Activated CD8-positive, alpha-beta memory T cell treated with anti-CD3 and anti-CD28 coated beads for 24 hours (primary cell): ENCODE measurements at places on chromosomes 1 and 21.
A peak's percentile ranks its signal among the peaks of the same experiment; 100 is the strongest.

- DNase-seq, result no peak
These were observed 380.5 kb upstream of the CAMK1G start for GRCh38 chr1:209202830-209203532.

DNA sequence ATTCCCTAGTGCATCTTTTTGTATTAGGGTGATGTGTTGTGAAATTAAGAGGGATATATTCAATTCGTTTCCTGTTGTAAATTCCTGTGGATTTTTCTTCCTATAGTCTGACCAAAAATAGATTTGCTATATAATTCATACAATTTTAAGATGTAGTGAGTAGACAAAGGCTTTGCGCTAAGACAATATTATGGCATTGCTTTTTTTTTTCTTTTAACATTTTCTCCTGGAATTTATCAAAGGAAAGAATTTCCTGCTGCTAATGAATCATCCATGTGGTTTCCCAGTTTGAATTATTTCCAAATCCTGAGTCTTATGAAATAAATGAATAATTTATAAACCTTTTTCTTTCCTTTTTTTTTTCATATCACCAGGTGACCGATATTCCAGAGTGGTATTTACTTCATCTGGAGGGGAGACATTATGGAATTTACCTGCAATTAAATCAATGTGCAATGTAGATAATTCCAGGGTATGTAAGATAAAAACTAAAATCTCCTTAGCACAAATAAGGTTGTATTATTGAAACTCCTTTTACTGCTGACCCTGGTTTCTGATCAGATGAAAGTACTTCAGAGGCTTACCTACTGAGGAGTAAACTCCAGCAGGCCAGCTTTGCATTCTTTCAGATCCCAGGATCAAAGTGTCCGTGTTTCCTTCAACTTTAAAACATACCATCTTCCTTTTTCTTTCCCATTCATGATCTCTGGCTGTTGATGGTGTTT lies 148.4 kb downstream of the TLR5 start:
- DNase-seq, result no peak

- no peak for DNase-seq
These were observed 66.1 kb downstream of the GPATCH2 start for GRCh38 chr1:217564833-217565232.

- DNase-seq, result no peak
These were observed 10.0 kb downstream of the TTF2 start for GRCh38 chr1:117070124-117070523.

DNA sequence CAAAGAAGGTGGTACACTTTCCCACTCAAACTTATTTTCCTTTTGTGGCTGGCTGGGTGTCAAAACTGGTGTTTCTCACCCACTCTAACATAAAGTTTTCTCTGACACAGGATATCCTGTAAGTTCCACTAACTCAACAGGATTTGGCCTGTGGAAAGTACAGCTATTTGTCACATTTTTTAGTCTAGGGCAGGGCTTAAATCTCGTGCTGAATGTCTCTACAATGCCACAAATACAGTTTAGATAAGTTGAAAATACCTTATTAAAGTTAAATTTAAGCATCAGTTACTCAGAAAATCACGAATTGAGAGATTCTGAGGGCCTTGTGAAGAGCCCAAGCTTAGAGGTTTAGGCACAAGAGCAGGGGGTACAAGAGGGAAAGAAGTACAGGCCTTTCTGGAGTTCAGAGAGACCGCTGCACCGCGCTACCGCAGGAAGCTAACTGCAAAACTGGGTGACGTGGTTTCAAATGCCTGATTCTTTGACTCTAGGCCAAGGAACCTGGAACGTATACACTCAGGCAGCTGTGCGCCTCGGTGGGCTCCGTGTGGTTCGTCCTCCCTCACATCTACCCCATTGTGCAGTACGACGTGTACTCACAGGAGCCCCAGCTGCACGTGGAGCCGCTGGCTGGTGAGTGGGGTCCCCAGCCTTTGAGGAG lies 23.4 kb upstream of the PWP2 start:
- DNase-seq, result peak; percentile 80

DNA sequence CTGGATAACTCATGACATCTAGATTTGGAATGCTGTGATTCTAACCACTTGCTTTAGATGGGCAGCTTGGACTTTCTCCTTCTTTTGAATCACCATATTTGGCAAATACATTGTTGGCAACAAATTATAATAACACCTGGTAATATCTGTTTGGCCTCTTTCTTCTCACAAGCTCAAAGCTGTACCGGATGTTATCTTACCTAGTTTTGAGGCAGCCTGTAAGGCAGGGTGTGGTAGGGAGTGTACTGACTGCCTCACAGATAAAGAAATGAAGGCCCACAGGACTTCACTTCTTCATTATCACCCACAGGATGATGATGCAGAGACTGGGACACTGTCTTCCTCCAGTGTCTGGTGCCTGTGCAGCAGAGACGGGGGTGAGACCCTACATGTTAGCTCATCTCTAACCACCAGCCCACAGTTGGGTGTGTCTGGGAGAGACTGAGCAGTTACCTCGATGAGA lies 28.5 kb downstream of the TUFT1 start:
- DNase-seq, result no peak

DNA sequence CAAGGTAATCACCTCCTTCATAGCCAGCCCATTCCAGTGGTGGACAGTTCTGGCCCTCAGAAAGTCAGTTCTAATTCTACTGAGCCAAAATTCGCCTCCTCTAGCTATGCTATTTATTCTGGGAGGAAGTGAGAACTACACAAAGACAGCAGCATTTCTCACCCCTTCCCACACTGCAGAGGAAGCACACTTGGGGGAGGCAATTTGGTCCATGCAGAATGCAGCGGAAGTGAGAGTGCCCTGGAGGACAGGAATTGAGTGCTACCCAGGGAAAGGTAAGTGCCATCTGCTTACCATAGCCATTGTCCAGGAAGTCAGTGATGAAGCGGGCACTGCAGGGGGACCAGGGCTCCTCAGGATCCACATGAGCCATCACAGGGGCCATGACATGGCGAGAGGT lies 3.7 kb downstream of the ADAMTS4 start:
- no peak for DNase-seq

DNA sequence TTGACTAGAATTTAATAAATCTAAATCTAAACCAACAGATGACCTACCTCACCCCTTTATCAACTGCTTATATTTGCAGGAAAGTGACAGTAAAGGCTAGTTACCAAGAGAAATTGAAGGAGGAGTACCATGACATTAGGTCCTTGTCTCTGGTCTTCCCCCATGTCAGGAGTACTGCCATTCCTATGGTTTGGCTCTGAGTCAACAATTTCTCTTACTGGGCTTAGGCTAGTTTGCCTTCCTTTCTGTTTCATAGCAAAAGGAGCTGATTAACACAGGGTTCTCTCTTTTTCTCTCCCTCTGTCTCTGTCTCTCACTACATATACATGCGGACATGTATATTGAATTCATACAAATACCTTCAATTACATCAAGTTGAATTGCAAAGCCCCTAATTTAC lies 579.9 kb downstream of the DPYD start:
- no peak for DNase-seq

DNA sequence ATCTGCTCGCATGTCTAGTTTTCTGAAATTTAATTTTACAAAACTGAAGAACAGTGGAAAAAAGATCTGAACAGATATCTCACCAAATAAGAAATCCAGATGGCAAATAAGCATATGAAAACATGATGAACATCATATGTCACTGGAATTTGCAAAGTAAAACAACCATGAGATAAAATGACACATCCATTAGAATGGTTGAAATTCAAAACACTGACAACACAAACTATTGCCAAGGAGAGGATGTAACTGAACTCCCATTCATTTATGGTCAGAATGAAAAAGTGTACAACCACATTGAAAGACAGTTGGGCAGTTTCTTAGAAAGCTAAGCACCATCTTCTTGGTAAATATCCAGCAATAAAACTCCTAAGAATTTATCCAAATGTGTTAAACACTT lies 312.7 kb upstream of the NCAM2 start:
- DNase-seq, result no peak

GRCh38 chr1:81410351-81410750 lies 390.4 kb upstream of the ADGRL2 start:
- DNase-seq, result no peak

GRCh38 chr1:228314658-228315483 lies 91.8 kb downstream of the TRIM11 start:
- DNase-seq, result no peak

- DNase-seq, result no peak
These were observed 122.5 kb downstream of the KIF26B start for GRCh38 chr1:245277276-245277675.

DNA sequence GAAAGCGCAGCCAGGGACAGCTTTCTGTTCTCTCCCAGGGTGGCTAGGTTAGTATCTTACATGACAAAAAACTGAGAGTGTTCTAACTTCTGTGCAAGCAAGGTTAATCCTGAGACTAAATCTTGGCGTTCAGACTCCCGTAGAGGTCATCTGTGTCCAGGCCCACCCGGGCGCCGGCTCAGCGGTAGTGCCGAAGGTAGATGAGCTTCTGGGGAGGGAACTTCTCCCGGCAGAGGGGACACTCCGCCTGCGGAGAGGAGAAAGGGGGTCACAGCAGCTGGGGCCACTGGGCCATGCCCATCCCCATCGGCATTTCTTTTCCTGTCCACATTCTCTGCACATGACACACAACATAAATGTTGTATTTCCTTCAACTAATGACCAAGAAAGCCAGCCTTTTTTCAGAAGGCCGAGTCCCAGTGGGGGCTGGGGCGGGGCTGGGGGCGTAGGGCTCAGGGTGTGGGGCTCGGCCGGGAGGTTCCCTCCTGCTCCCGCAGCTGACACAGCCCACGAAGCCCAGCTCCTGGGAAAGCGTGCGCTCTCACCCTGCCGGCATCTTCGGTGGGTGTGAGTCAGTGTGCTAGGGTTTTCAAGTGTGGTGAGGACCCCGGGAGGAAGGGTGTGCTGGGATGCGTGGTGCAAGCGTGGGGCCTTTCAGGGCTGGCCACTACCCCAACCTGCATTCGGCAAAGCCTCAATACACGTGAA lies 6.6 kb downstream of the PEX10 start:
- no peak for DNase-seq

DNA sequence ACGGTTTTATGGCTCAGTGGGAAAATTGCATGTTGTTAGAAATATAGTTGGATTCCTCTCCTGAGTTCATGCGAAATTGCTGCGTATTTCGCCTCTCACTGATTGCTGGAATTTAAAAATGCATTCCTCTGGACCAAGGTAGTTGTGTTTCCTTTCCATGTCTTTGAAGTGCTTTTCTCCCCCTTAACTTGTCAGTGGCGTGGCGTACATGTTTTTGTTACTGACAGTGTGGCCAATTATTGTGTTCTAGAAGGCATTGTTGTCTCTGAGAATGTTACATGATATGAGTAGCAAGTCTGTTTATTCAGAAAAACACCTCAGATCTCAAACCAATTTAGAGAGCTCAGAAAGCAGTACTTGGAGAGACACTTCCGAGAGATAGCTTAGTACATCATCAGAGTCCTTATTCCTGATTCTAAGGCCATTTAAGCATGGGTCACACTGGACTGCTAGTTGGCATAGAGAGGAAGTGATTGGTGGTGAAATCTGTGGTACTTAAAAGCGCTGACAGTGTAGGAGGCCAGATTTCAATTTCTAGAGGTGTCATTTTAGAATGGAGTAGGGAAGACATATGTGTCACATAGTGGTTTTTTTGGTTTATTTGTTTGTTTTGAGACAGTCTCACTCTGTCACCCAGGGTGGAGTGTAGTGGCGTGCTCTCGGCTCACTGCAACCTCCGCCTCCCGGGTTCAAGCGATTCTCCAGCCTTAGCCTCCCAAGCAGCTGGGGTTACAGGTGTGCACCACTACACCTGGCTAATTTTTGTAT lies 184.4 kb downstream of the RYR2 start:
- no peak for DNase-seq

DNA sequence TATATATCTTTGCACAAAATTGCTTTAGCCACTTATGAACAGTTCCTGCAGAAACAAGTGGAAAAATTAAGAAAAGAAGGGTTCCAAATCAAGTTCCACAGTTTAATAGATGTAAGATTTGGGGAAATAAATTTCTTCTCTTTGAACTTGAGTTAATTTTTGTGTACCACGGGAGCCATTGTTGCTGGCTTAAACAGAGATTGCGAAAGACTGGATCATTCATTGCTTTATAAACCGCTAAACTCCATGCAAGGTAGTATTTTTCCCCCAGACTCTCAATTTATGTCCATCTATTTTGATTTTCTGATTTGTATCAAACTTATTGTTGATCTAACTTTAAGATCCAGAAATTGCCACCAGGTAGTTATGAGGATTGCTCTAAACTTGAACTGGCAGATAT lies 246.1 kb upstream of the ADGRL4 start:
- no peak for DNase-seq

- no peak for DNase-seq
These were observed 44.6 kb upstream of the C1orf174 start for GRCh38 chr1:3944578-3945125.

- no peak for DNase-seq
These were observed 15.2 kb downstream of the C21orf58 start for GRCh38 chr21:46308431-46308830.

GRCh38 chr1:167487614-167488013 lies 30.7 kb downstream of the CD247 start:
- peak; percentile 28 for DNase-seq

DNA sequence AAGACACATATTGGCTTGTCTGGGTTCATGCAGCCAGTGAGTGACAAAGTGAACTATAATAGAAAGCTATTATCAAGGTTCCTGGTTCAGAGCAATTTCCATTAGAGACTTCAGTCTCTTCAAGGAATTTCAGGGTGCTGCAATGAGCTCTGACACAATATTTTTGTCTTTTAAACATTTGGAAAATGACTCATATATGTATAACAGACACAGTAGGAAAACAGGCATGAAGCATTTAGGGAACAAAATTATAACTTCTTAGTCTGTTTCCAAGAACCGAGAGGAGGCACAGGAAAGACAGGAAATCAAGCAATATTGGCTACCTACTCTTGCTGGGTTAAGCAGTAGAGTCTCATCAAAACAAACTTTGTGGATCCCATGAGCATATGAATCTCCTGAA lies 170.4 kb downstream of the PTPRC start:
- no peak for DNase-seq

GRCh38 chr1:47664356-47664755 lies 226.5 kb downstream of the FOXD2 start:
- peak; percentile 30 for DNase-seq

GRCh38 chr1:58783090-58783992 lies 506 bp downstream of the JUN start:
- DNase-seq, result no peak

DNA sequence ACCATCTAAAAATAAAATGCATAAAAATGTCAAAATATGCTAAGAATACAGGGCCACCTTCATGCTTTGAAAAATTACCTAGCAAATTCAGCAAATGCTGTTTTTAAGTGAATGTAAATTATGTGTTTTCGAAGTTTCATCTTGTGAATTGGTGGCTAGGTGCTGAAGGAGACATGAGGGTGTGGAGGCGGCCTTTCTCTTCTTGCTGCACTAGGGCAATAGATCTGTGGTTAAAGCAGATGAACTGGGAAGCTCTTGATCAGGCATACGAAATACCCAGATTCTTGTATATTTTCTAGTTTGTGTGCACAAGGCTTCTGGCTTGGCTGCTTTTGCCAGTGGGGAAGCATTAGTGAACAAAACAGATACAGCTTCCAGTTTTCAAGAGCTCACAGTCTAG lies 224.5 kb downstream of the ST6GALNAC3 start:
- no peak for DNase-seq
